Type B pancreatic cell (in vitro differentiated cells): ENCODE measurements at places on chromosomes 5 and 9. TPM values are rescaled to one million over a fixed set of nuclear protein-coding genes. Genes with fewer than 3 reads are reported as not detected.

- H3K4me1 ChIP-seq, result peaks cover 67% of the 10 kb centered on the region
- H3K27me3 ChIP-seq, result no peaks in the 10 kb centered on the region
- no peak for DNase-seq
- H3K27ac ChIP-seq, result no peak overlapping the region
These were observed 10.0 kb downstream of the MAP3K1 start for GRCh38 chr5:56825222-56825824.

GRCh38 chr5:43497311-43498104, 13.8 kb upstream of the TMEM267 start:
- no peaks in the 10 kb centered on the region for H3K4me1 ChIP-seq
- peaks cover 4% of the 10 kb centered on the region for H3K36me3 ChIP-seq
- H3K27me3 ChIP-seq, result no peaks in the 10 kb centered on the region
- no peak for DNase-seq
- peak overlapping the region; percentile 53 for H3K4me3 ChIP-seq

DNA sequence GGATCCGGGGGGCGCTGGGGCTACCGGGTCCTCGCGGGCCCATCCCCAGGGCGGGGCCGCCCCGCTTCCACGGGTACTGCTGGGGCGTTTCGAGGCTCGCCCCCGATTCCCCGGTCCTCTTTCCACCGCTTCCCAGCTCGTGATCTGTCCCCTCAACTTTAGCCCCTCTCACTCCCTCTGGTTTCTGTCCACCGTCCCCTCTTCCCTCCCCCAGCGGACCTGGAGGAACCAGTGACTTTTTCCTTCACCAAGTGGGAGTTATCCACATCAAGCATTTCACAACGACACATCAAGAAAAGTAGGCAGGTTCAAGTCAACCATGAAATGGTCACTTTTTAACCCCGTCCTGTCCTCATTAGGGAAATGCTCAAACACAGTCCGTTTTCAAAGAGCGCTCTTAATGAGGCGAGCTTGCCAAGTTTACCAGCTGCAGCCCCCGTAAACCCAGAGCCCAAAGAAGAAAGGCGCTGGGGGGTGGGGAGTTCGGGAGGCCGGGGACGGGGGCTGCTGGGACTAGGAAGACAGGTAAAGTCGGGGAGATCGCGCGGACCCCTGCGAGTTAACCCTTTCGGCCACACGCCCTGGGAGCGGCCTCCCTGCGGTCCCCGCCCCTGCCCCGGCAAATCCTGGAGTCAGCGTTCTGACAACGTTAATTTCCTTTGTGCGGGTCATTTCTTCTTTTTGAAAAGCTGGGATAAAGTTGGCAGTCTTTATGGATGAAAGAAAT, 2.1 kb upstream of the NFIB start:
- peak overlapping the region; percentile 99 for H3K4me3 ChIP-seq
- peaks cover 36% of the 10 kb centered on the region for H3K4me1 ChIP-seq
- peaks cover 18% of the 10 kb centered on the region for H3K27me3 ChIP-seq
- no peaks in the 10 kb centered on the region for H3K36me3 ChIP-seq
- DNase-seq, result no peak

- H3K4me1 ChIP-seq, result no peaks in the 10 kb centered on the region
- no peak for DNase-seq
- no peaks in the 10 kb centered on the region for H3K36me3 ChIP-seq
These were observed 250.4 kb downstream of the LRRC70 start for GRCh38 chr5:62828742-62829603.

DNA sequence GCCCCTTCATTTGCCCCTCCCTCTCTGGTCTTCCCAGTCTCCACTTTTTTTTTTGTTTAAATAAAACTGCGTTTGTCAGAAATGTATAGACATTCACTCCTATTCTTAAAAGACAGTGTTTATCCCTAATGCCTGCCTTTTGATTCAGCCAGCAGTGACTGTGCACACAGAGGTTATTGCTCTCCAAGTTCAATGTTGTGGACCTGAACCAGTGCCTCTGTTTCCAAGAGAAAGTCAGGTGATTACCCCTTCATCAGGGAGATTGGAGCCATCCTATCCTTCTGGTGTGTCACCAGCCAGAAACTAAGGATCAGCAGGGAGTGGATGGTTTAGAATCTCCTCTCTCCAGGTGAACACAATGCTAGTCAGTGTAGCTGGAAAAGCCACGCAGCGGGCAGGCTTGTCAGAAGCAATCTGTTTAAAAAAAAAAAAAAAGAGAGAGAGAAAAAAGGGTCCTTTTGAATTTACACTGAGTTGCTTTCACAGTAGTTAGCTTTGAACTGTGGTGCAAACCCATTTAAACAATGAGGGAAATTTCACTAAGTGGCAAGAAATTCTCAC, 167.5 kb upstream of the DMRT1 start:
- DNase-seq, result no peak
- H3K27ac ChIP-seq, result peak overlapping the region; percentile 85
- H3K4me3 ChIP-seq, result peak overlapping the region; percentile 10
- peaks cover 6% of the 10 kb centered on the region for H3K36me3 ChIP-seq
- peaks cover 36% of the 10 kb centered on the region for H3K4me1 ChIP-seq

GRCh38 chr5:179805070-179805528, 1.6 kb downstream of the MGAT4B start:
- no peaks in the 10 kb centered on the region for H3K27me3 ChIP-seq
- peaks cover 22% of the 10 kb centered on the region for H3K4me1 ChIP-seq
- H3K27ac ChIP-seq, result peak overlapping the region; percentile 82
- peak overlapping the region; percentile 90 for H3K4me3 ChIP-seq
- DNase-seq, result no peak

DNA sequence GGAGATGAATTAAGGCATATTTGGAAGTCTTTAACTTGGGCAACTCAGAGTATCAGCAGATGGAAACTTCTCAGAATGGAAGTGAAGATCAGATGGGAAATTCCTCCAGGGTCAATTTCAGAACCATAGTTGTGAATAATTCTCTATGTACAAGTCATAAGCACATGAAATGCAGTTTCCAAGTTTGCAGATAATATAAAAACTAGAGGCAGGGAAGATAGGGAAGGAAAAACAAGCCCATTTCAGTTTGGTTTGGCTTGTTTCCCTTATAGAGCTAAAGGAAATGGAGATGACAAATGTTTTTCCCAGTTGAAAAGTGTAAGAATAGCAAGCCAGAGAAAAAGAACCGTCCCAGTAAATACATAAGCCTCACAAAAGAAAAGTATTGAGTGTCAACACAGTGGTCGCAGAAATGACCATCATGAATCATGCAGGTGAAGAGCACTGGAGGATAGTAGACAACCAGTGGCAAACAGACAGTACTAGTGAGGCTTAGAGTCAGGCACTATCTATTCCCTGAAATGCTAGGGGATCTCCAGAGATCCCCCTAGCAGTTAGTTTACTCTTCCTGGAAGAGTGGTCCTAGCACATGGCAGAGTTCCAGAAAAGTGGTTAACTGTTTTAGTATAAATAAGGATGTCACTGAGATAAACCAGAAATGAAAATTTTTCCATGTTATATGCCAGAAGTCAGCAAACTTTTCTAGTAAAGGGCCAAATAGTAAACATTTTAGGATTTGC, 245.9 kb downstream of the SAXO1 start:
- no peak for DNase-seq
- H3K4me3 ChIP-seq, result no peak overlapping the region
- H3K4me1 ChIP-seq, result peaks cover 8% of the 10 kb centered on the region
- H3K36me3 ChIP-seq, result no peaks in the 10 kb centered on the region

GRCh38 chr9:122453677-122454135, 24.0 kb downstream of the OR1J1 start:
- no peak for DNase-seq
- no peaks in the 10 kb centered on the region for H3K4me1 ChIP-seq
- no peak overlapping the region for H3K4me3 ChIP-seq
- peaks cover 4% of the 10 kb centered on the region for H3K36me3 ChIP-seq

- H3K4me3 ChIP-seq, result no peak overlapping the region
- peaks cover 25% of the 10 kb centered on the region for H3K4me1 ChIP-seq
- H3K27ac ChIP-seq, result no peak overlapping the region
- no peaks in the 10 kb centered on the region for H3K27me3 ChIP-seq
- no peaks in the 10 kb centered on the region for H3K36me3 ChIP-seq
These were observed 27.3 kb upstream of the ALDH1A1 start for GRCh38 chr9:72980183-72980582.

GRCh38 chr9:88826771-88827181, 164.5 kb upstream of the S1PR3 start:
- H3K27me3 ChIP-seq, result peaks cover 18% of the 10 kb centered on the region
- H3K36me3 ChIP-seq, result no peaks in the 10 kb centered on the region
- no peak for DNase-seq
- H3K27ac ChIP-seq, result no peak overlapping the region

DNA sequence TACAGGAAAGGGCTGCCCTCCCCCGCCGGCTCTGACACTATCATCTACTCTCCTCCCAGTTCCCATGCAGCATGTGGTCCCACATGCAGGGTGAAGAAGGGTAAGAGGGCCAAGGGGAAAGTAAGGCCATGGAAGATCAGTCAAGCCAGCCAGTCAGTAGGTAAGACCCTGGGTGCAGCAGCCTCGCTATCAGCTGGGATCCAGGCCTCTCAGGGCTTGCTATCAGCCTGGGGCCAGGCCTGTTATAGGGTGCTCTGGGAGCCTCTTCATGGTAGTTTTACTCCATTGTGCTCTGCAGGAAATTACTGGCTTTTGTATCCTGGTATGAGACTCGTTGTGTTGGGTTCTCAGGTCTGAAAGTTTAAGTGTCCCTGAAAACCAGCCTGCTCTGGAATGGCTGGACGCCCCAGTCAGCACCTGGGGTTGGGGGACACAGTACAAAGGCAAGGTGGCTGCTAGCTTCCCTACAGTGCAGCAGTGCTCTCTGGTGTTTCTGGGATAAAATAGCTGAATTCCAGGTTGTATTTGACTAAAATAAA, 21.4 kb downstream of the SLC22A4 start:
- peaks cover 5% of the 10 kb centered on the region for H3K4me1 ChIP-seq
- DNase-seq, result no peak
- H3K27ac ChIP-seq, result no peak overlapping the region
- no peaks in the 10 kb centered on the region for H3K27me3 ChIP-seq
- no peak overlapping the region for H3K4me3 ChIP-seq
- H3K36me3 ChIP-seq, result no peaks in the 10 kb centered on the region

DNA sequence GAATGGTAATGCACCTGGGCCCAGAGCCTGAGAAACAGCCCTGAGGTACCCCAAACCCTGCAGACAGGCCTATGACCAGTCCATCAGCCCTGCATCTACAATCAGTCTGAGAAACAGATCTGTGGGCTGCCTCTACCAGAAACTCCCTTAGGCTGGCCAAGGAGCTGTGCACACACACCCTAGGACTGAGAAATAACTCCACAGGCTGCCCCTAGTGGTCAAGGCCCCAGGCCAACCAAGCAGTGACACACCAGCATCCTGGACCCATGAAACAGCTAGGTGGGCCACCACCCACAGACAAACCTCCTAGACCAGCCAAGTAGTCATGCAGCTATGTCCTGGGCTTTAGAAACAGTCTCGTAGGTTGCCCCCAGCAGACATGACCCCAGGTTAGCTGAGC, 253.6 kb upstream of the VLDLR start:
- no peaks in the 10 kb centered on the region for H3K27me3 ChIP-seq
- H3K36me3 ChIP-seq, result no peaks in the 10 kb centered on the region
- H3K4me1 ChIP-seq, result no peaks in the 10 kb centered on the region
- no peak overlapping the region for H3K27ac ChIP-seq
- H3K4me3 ChIP-seq, result no peak overlapping the region
- DNase-seq, result no peak

DNA sequence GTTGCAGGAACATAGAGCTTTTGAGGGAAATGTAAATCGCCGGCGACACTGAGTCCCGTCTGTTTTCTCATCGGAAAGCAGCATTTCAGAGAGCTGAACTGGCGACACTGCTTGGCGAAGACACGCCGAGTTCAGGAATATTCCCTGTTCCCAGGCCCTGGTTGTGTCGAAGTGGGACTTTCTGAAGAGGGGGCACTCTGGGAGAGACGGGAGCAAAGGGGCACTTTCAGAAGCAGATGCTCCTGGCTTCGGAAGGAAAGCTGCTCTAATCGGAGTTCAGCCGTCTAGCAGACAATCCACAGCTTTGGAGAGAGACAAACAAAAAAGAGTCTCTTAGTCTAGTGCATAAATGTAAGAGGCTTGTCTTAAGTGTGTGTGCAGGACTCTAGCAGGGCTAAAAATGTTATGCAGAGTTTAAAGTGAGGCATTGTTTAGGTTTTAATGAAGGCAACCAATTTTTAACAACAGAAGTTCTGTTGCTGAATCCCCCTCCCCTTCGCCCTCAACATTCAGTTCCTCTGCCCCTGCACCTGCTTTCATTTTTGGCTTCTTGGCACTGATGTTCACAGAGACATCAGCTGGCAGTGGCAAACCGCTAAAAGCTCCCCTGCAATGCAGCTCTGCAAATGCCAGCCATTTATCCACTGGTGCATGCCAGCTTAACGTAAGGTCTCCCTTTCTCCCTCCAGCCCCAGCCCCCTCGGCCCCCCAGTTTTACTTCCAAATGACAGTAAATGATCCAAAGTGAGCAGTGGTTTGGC, 289.5 kb upstream of the MPDZ start:
- H3K4me1 ChIP-seq, result peaks cover 20% of the 10 kb centered on the region
- H3K27me3 ChIP-seq, result peaks cover 20% of the 10 kb centered on the region

- no peak overlapping the region for H3K27ac ChIP-seq
- H3K4me1 ChIP-seq, result no peaks in the 10 kb centered on the region
- no peaks in the 10 kb centered on the region for H3K36me3 ChIP-seq
- no peaks in the 10 kb centered on the region for H3K27me3 ChIP-seq
These were observed 273.5 kb upstream of the CCNG1 start for GRCh38 chr5:163163858-163164257.

GRCh38 chr5:135743705-135744411, 90.6 kb upstream of the SLC25A48 start:
- no peak for DNase-seq
- H3K4me3 ChIP-seq, result peak overlapping the region; percentile 17
- peaks cover 21% of the 10 kb centered on the region for H3K4me1 ChIP-seq
- peaks cover 20% of the 10 kb centered on the region for H3K27me3 ChIP-seq
- H3K27ac ChIP-seq, result peak overlapping the region; percentile 19
- H3K36me3 ChIP-seq, result peaks cover 4% of the 10 kb centered on the region

- no peak for DNase-seq
- peaks cover 10% of the 10 kb centered on the region for H3K36me3 ChIP-seq
- H3K27me3 ChIP-seq, result peaks cover 39% of the 10 kb centered on the region
- no peak overlapping the region for H3K27ac ChIP-seq
- peaks cover 45% of the 10 kb centered on the region for H3K4me1 ChIP-seq
These were observed 4.4 kb downstream of the SLIT3 start for GRCh38 chr5:169296419-169297143.

DNA sequence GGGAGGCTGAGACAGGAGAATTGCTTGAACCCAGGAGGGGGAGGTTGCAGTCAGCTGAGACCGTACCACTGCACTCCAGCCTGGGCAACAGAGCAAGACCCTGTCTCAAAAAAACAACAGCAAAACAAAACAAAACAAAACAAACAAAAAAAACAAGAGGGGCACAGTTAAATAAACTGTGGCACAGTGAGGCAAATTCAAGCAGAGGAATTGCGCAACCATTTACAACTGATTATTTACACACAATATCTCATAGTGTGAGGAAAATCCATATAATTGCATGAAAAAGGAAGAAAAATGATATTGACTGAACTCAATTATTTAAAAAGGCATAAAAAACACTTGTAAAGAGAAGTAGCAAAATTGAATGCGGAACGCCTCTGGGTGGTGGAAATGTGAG, 161.5 kb downstream of the CRB2 start:
- H3K36me3 ChIP-seq, result no peaks in the 10 kb centered on the region
- no peak overlapping the region for H3K4me3 ChIP-seq
- no peak overlapping the region for H3K27ac ChIP-seq
- no peaks in the 10 kb centered on the region for H3K27me3 ChIP-seq
- DNase-seq, result no peak

GRCh38 chr9:131791542-131792254, 51.8 kb upstream of the RAPGEF1 start:
- H3K27me3 ChIP-seq, result peaks cover 59% of the 10 kb centered on the region
- DNase-seq, result no peak
- no peaks in the 10 kb centered on the region for H3K4me1 ChIP-seq
- H3K36me3 ChIP-seq, result no peaks in the 10 kb centered on the region
- H3K27ac ChIP-seq, result no peak overlapping the region

The TPPP gene
- total RNA-seq, result 3.6 and 5.0 TPM in 2 replicates

The PROB1 gene
- 0.69 and 1.3 TPM in 2 replicates for total RNA-seq

The INSL6 gene
- total RNA-seq, result not detected in 2 replicates

The TCOF1 gene
- total RNA-seq, result 42.6 and 65.3 TPM in 2 replicates

The ADRA1B gene
- 2.9 and 9.9 TPM in 2 replicates for total RNA-seq

The LHFPL2 gene
- total RNA-seq, result 17.9 and 35.3 TPM in 2 replicates

The ANKDD1B gene
- total RNA-seq, result 0.93 and 1.6 TPM in 2 replicates

The SOHLH1 gene
- total RNA-seq, result not detected in 2 replicates
